ENCODE measurements at places on chromosomes 16 and 17.

DNA sequence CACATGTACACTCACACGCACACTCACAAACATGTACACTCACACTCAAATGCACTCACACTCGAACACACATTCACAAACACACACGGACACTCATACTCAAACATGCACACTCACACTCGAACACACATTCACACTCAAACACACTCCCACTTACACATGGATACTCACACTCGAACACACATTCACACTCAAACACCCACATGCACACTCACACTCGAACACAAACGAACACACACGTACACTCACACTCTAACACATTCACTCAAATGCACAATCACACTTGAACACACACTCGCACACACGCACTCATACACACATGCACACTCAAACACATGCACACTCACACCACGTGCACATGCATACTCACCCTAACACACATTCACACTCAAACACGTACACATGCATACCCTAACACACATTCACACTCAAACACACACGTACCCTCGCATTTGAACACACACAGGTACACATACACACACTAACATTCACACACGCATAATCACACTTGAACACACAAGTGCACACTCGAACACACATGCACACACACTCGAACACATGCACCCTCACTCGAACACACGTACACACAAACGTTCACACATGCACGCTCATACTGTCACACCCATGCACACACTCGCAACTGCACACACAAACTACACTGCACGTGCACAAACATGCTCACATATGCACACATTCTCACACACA, 41.8 kb downstream of the CFAP20 start:
- DNase-seq, result no peak

DNA sequence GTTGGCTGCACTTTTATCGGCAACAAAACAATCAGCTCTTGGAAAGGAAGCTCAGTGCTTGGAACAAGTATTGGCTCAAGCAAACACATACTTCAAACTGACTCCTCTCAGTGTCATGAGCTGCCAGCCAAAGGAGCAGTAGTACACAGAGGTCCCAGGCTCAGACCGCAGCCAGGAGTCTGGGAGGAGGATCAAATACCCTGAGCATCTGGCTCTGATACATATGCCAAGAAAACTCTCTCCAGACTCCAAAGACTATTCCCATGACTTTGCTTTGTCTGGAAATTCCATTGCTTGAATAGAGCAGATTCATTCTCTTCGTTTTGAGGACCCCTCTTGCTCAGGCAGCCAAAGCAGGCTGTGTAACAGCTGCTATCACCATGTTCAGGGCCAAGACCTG, 501.6 kb upstream of the PSMD7 start:
- DNase-seq, result no peak

DNA sequence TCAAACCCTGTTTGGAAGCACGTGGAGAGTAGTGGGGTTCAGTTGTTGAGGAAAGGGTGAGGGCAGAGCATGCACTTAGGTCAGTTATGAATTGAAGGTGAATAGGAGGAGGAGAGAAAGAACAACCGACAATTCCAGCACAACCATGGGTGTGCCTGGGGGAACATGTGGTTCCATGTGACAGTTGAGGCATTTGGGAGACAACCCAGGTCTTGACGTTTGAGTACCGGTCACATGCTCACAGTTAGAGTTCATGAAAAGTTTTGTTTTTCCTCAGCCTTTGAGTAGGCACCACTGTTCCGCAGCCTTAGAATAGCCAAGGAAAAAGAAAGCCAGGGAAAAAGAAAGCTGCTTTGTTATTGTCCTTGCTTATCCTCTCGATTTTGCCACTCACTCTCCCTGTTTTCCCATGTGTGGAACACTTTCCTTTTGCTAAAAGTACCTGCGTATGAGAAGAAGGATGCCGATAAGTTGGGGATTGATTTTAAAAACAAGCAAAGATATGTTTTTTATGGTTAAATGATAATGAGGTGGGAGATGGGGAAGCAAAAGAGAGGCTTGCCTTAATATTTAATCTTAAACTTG, 25.6 kb upstream of the ABCC11 start:
- DNase-seq, result no peak

DNA sequence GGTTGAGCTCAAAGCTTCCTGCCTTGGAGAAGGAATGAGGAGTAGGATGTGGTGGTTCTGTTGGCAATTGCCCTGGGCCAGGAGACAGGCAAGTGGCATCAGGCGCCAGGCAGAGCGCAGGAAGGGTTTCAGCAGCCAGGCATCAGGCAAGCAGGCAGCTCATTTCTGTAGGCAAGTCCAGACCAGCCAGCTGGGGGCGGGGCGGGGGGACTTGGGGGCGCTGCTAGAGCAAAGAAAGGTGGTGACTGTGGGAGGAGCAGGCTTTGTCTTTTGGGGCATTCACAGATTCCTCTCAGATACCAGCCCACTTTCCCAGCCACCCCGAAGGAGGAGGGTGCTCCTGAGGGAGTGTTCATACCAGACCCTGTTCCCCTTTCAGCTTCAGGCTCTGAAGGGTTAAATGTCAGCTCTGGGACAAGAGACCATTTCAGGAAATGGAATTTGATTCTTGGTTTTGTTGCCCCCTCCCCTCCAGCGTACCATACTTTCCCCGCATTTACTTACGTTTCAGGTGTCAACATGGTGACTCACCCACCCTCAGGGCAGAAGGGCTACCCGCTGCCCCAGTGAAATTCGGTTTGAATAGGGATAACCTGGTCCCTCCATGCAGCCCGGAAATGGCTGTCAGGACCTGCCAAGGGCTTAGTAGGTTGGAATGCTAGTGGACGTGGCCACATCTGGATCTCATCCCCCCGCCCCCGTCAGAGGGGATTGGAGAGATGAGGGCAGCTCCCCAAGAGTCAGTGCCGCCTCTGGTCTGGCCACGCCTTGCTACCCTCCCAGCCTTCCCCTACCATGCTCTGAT, 13.2 kb downstream of the NGFR start:
- no peak for DNase-seq

- no peak for DNase-seq
These were observed 33.8 kb downstream of the SDK2 start for GRCh38 chr17:73610331-73610911.

GRCh38 chr17:12627177-12627629, 38.5 kb upstream of the MYOCD start:
- peak; percentile 63 for DNase-seq

DNA sequence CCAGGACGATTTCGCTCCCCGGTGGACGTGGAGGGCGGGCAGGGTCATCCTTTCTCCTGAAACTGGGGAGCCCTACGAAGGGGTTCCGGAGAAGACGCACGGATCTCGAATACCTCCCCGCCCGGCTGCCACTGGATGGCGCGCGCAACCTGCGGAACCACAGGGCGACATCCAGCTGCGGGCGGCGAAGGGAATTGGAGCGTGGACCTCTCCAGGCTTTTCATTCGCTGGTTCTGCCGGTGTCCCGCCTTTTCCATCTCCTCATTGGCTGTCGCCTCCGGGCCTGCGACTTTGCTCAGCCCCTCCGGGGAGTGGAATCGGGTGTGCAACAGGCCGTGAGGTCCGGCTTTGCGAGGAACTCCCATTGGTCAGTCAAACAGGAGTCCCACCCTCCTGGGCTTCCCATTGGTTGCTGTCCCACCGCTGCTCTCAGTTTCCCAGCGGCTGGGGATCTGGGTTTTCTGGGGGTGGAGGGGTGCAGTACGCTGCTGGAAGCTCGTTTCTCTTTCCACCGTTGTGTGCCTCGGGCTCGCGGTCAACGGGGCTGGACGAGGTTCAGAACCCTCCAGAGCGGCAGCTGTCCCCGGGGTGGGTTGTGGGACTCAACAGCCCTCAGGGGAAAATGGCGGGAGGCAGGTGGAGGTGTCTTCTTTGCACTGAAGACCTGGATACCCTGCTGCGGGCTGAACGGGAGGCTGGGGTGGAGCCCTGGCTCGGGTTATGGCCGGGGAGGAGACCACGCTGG, 14.5 kb downstream of the OR1D5 start:
- peak; percentile 98 for DNase-seq

- DNase-seq, result peak; percentile 79
These were observed 15.7 kb upstream of the DHX8 start for GRCh38 chr17:43467981-43468581.

- no peak for DNase-seq
These were observed 463.1 kb downstream of the MAF start for GRCh38 chr16:79137426-79137939.

DNA sequence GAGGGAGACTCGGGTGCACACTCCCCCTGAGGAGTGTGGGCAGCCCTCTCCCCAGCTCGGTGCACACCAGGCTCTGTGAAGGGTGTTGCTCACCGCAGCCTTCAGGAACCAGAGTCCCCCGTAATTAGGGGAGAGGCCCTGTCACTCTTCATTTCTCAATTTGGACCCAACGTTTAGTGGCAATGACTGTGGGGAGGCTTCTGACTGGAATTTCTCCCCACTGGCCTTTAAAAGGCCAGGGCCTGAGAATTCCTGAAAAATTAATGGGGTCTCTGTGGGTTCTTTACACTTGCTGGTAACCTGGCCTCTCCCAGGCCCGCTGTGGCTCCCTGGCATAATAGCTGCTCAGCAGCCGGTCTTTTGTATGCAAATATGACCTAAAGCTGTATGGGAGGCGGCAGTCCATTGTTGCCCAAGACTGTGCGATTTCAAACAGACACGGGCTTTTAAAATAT, 209.7 kb downstream of the MSI2 start:
- no peak for DNase-seq

- DNase-seq, result no peak
These were observed 93.5 kb downstream of the CRISPLD2 start for GRCh38 chr16:84913315-84913714.

DNA sequence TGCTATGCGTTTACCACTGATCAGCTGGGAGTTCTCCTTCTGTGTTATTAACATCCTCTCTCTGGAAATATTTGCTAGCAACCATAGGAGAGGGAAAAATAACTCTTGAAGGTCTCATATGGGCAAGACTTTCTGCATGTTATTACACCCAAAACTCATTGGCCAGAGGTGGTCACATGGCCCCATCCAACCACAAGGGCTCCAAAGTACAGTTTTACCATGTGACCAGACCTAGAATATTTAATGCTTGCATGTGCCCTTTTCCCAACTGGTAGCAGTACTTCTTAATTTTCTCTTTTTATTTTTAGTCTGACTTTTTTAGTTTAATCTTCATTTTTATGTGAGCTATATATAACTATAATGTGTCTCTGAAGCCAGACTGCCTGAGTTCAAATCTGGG, 141.0 kb upstream of the NOG start:
- DNase-seq, result no peak

DNA sequence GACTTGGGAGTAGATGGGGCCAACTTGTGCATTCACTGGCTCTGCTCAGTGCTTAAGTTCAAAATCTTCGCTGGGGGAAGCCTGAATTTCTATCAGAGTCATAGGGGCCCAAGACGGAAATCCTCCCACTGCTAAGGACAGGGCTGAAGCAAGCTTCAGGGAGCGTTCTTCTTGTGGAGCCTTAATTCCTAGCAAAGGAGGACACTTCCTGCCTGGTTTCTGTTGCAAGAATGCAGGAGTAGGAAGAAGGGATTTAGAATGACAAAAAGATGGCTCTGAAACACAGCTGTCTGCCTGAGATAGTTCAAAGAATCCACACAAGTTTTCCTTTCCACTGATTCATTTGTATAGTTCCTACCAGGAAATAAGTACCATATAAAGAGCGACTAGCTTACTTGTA, 26.4 kb downstream of the PSME3IP1 start:
- no peak for DNase-seq

DNA sequence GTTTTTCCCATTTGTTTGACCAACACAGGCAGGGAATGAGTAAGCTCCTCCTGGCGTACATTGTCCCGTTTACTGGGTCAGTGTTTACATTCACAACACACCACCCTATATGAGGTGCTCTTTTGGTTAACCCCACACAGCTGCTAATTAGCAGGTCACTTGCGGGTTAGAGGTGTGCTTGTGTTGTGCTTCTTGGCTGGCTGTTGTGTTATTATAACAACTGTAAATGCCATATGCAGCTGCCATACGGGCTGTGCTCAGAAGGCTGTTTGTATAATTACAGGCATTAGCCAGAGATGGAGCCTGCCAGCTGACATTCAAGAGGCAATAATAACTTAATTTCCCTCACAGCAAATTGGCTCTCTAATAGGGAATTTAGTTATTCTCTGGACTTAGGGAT, 205.1 kb upstream of the ELAC2 start:
- DNase-seq, result no peak

DNA sequence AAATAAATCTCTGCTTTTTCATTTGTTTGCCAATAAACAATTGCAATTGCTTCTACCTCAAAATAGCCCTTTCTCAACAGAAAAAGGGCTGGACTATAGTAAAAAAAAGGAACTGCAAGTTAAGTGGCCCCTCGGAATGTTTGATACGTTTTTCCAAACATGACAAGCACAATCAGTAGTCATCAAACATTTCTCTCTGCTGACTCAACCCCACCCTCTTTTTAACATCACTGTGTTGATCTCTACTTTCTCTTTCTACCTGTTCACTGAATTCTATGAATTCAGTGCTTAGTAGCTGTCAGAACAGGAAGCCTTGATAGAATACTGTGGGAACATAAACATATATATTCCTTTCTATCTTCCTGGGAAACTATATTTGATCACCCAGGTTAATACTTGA, 116.5 kb upstream of the AXIN2 start:
- peak; percentile 45 for DNase-seq

DNA sequence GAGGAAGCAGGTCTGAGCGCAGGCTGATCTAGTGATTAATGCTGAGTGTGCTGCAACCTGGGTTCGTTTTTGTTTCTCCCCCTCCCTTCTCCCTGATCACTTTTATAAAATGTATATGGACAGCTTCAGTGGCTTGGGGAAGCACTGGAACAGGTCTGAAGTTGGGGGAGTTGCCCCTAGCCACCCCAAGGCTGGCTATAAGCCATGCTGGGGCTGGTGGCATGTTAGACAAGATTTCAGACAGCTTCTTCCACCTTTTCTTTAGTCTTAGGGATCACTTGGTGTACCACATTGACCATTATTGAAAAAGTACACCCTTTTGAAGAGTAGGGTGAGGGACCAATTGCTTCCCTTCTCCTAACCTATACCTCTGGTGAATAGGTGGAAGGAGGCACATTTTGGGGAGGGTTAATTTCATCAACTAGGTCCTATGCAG, 3.8 kb upstream of the VAC14 start:
- no peak for DNase-seq

All from cardiac fibroblast (primary cell).